Stimulated activated CD4-positive, alpha-beta T cell treated with anti-CD3 and anti-CD28 coated beads, Interleukin-1b, Interleukin-23, amount 100 ng/mL, for 1 hour (primary cell): ENCODE measurements at places on chromosomes 1 and 21.
A peak's percentile ranks its signal among the peaks of the same experiment; 100 is the strongest.

GRCh38 chr1:226973371-226973897, 33.3 kb downstream of the COQ8A start:
- no peak for DNase-seq

- DNase-seq = no peak
Measured at GRCh38 chr21:44556879-44557278, 1.7 kb downstream of the KRTAP10-3 start.

GRCh38 chr1:98325646-98326440, 335.7 kb upstream of the SNX7 start:
- DNase-seq = no peak

DNA sequence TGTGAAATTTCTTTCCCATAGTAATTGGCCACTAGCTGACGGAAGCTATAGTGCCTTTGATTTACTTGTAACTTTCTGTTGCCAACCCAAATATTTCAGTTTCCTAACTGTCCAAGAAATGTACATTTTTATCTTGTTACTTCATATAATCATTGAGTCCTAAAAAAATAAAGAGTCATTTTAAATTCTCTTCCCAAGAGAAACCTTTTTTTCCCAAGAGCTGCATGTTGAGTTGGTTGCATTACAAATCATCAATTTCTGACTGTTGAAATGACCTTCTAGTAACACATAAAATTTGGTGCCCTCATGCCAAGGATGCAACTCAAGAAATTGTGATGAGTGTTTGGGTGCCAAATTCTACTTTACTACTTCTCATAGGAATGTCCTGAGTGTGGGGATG, 61.0 kb downstream of the HMCN1 start:
- DNase-seq = no peak

DNA sequence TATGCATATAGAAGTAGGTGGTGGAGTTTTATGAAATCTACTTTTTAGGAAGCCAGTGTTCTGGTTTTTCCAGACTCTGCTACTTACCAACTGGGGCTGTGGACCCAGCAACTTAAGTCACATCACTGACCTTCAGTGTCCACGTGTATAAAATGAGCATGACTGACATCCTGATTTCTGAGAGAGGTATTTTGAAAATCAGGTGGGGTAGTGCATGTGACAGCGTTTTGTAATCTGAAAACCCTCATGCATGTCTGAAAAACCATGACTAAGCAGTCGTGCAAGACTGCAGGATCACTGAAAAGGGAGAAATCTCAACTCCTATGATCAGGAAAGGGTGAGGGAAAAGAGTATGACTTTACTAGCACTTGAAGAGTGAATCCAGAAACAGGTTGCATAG, 26.1 kb downstream of the CR1L start:
- DNase-seq = no peak

DNA sequence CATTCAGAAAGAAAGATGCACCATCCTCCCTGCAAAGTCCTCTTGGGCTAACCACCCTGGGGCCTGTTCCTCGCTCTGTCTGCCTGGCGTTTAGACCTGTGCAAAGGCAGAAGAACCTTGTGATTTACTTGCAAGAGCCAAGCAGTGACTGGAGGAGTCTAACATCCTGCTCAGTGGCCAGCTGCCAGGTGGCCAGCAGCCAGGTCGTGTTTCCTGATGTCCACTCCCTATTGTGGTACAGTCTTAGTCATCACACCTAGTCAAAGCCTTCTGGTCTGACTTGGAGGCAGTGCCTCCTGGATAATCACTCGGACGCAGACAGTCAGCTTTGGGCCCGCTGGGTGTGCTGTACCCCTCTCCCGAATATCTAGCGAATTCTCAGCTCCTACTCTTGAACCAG, 118.1 kb downstream of the PGBD5 start:
- DNase-seq = no peak

GRCh38 chr1:205344066-205344928, 12.4 kb downstream of the KLHDC8A start:
- DNase-seq = peak; percentile 32

DNA sequence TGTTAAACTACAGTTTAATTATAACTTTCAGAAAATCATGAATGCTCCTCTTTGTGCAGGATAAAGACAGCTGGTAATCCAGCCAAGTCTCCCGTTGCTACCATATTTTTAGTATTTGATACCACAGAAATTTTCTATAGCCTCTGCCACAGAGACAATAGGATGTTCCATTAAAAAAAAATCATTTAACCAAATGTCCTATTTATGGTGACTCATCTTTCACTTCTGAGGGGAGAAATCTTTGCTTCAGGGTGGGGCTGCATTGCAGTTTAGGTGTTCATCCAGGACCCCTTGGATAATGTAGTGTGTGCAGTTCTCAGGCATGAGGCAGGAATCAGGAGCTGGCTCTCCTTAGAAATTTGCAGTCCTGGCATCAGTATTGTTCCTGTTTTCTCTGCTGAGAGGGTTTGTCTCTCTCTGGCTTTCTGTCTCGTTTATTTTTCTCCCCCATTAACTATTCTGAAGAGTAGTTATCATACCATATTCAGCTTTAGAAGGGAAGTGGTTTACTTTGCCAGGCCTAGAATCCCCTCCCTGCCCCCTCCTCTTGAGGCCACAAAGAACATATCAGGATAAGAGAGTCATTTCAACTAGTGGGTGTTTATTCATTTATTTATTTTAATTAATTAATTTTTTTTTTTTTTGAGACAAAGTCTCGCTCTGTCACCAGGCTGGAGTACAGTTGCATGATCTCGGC, 3.1 kb downstream of the PRUNE1 start:
- no peak for DNase-seq

DNA sequence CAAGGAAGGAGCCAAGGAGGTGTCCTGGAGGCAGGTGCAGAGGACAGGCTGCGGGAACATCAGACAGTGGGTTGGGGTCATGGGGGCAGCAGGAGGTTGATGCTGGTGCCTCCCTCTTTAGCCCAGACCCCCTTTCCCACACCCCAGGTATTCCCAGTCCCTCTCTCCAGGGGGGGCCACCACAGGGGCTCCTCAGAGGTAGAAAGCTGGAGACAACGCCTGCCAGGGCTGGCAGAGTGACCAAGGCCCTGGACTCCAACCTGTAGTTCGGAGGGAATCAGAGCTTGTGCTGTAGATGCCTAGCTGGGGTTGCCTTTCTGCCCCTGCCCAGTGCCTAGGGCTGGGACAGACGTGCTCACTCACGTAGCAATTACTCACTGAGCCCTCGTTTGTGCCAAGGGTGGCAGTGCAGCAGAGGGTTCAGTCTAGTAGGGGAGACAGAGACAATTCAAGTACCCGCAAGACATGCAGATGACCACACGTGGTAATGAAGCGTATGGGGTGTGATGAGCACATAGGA, 148.2 kb downstream of the PTPRU start:
- DNase-seq = no peak

DNA sequence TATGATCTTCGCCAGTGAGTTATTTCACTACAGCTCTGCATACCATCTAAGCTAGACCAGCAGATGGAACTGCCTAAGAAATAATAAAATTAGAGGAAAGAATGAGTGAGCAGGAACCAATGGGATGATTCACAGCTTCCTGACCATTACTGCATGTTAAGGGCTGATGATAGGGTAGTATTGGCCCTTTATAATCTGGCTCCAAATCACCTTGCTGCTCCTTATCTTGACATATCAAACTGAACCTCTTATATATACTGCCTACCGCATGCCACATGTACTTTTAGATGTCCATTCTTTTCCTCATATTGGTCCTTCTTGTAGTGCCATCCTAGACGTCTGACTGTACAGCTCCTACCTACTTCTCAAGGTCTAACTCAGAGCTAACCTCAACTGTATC, 524.4 kb downstream of the DPYD start:
- DNase-seq = no peak

- no peak for DNase-seq
Measured at GRCh38 chr1:59520194-59520593, 223.3 kb downstream of the FGGY start.

GRCh38 chr1:204584699-204585372, 68.6 kb downstream of the MDM4 start:
- DNase-seq = no peak

GRCh38 chr1:230303822-230304221, 122.3 kb downstream of the PGBD5 start:
- DNase-seq = no peak

DNA sequence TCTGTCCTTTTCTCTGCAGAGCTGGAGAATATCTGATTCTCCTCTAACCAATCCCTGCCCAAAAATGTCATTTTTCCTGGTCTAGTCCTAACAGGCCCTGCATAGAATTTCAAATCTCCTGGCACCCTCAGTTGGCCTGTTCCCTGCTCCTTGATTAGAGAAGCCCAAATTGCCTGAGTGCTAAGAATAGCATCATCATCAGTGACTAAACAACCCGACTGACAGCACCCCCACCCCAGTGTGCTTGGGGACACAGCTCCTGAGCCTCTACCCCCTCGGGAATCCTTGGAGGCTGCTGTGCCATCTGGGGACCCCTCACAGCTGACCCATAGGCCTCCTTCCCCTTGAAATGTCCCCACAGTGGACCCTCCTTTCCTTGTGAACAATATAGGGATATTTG, 94.4 kb downstream of the DDX20 start:
- no peak for DNase-seq

GRCh38 chr1:167463875-167464575, 54.3 kb downstream of the CD247 start:
- DNase-seq = no peak

- DNase-seq = no peak
Measured at GRCh38 chr1:27166351-27166802, 11.5 kb upstream of the SLC9A1 start.

DNA sequence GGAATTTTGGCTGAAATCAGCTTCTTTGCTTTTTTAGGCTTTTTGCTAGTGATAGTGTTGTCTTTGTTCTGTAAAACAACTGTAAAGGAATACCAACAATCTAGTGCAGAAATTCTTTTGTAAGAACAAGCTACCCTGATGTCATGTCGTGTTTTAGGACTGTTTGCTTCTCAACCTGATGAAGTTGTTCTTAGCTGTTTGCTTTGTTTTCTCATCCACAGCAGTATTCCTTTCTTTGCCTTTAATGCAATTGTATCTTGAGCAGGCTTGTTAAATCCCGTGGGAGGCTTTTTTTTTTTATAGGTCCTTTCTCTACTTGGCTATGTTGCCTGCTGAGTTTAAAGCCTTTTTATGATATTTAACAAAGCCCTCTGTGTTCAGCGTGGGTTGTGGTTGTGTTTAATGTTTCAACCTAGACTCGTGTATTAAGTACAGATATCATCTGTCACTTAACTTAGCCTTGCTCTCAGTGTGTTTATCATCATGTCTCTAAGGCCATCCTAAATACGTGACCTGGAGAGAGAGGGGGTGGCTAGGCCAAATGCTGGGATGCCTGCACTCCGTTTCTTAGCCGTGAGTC, 31.6 kb downstream of the ADARB1 start:
- no peak for DNase-seq

DNA sequence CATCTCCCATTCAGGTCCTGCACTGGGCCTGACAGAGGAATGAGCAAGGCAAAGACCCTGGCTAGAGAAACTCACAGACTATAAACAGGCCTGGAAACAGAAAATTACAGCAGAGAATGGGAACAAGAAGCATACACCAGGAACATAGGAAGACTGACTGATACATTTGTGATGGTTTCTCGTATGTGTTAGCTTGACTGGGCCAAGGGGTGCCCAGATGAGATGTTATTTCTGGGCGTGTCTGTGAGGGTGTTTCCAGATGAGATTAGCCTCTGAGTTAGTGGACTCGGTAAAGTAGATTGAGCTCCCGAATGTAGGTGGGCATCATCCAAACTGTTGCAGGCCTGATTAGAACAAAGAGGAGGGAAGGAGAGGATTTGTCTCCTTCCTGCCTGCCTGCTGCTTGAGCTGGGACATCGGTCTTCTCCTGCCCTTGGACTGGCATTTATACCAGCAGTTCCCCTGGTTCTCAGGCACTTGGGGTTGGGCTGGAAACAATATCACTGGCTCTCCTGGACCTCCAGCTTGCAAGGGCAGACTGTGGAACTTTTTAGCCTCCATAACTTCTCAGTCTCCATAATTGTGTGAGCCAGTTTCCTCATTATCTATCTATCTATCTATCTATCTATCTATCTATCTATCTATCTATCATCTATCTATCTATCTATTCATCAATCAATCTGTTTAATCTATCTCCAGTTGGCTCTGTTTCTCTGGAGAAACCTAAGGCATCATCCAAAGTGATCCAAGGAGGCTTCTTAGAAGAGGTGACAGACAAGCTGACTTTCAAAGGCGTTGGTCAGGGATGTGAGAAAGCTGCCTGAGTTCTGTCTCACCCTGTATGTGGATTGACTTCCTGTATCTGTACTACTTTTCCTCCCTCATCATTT, 9.7 kb upstream of the FOXO6 start:
- DNase-seq = no peak

DNA sequence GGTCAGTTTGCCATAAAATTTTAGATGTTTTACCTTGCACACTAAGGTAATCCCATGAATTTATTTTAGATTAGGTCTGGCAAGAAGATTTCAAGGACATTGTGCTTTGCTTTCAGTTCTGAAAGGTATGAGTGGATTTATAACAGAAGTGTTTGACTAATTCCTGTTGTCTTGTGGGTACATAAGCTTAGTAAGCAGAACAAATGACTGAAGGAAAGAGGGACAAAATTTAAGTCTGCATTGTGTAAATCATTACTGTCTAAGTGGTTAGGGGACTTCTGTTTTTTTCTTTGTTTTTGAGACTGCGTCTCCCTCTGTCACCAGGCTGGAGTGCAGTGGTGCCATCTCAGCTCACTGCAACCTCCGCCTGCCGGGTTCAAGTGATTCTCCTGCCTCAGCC, 60.1 kb downstream of the PKN2 start:
- no peak for DNase-seq

- no peak for DNase-seq
Measured at GRCh38 chr21:44279354-44280260, 6.1 kb upstream of the AIRE start.

DNA sequence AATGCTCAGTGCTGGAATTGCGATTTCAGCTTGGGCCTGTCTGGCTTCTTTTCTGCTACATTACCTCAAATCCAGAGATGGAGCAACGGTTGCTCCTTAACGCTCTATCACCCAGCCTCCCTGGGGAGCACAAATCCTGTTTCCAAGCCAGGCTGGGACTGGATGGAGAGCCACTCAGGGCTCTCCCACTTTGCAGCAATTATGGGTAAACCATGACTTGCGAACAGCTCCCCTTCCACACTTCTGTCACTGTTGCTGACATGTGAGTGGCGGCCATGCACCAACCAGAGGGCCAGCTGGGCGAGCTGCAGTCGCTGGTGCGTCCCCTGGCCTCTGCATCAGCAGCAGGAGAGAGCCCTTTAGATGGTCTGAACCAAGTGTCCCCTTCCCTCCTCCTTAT, 65.1 kb upstream of the RAB4A start:
- no peak for DNase-seq

- no peak for DNase-seq
Measured at GRCh38 chr1:30109853-30110252, 613.5 kb downstream of the MATN1 start.
